ENCODE measurements at places on chromosomes 12 and 14.
A peak's percentile ranks its signal among the peaks of the same experiment; 100 is the strongest.

- no peak for DNase-seq
Observed at GRCh38 chr12:75556311-75556899, 45.0 kb upstream of the KRR1 start.

DNA sequence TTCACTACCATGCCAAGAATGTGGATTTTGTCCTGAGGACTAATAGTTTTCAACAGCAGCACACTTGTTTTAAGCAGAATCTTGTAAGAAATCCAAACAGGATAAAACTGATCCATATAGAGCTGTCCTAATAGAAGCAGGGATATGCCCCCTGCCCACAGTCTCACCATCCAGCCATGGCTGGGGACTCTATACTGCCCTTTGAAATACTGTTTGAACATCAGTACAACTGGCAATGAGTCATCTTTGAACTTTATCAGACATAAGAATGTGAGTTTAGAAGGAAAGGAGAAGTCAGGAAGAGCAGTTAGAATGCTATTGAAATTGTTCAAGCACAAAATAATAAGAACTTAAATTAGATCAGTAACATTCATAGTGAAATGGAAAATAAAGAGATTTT, 3.8 kb upstream of the C12orf42 start:
- no peak for DNase-seq

DNA sequence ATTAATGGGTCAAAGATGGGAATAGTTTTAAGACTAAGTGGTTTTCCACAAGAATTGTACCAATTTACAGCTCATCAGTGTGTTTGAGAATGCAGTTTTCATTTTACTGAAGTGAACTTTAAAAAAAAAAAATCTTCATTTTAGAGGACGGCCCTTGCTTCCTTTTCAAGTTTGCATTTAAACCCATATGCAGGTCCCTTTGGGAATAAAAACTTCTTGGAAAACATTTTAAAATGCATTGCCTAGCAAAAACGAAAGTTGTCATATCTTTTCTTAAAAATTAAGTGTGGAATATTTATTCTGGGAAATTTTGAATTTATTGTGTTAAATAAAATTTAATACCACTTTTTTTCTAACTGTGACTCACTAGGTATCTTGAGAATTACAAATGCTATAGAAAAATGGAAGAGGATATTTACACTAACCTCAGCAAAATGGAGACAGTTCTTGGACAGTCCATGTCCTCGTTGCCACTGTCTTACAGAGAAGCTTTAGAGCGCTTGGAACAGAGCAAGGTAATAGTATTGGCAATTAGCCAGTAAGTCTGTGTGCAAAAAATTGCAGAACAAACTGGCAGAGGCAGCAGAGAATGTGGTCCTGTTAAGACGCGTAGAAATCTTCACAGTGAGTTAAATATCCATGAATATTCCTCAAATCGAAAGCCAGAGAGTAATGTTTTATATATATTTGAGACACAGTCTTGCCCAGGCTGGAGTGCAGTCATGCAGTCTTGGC, 209.7 kb downstream of the SYNE2 start:
- DNase-seq, result no peak

DNA sequence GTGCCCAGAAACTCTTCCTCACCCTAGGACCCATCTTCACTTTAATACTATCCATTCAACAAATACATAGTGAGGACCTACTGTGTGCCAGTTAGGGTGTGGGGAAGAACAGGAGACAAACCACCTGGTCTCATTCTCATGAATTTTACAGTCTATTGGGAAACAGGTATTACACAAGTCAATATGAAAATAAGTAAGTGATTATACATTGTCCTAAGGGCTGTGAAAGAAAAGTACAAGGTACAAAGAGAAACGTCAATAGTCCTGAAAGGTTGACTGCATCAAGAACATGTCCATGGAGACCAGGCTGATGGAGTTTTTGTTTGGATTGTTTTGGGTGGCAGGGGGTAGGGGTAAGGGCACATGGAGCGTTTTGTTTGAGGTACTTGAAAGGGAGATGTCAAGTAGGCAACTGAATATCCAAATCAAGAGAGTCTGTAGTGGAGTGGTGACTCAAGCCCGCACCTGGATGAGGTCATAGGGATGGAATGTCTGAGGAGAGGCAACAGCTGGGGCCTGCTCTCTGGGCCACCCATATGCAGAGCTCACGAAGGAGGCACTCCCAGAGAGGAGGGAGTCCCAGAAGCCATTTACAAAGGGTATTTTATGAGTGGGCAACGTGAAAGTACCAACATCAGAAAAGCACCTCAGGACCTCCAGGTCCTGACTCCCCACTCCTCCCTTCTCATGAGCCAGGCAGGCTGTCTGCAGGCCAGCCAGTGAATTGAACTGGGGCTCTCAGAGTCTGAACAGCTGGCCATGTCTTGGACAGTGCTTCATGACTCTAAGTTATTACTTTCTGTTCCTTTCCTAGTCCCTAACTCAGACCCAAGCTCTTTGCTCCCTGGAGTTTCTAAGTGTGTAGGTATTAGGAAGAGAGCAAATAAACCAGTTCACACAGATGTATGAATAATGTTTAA, 272.0 kb downstream of the ZFP36L1 start:
- DNase-seq, result no peak

DNA sequence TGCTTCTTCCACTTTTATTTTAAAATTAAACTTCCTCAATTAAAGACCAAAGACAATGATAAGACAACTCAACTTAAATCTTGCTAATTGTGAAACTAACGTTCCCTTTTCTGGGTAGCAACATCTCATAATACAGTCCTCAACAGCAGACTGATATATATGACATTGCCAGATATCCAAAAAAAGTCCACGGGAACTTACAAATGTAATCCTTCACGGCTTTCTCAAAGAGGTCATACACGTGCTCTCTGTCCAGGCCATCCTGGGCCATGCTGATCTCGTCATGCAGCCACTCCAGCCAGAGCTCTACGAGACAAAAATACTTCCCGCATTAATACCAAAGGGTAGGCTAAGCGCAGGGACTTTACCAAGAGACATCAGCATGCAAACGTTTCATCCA, 13.3 kb downstream of the SART3 start:
- DNase-seq, result no peak

- no peak for DNase-seq
Observed at GRCh38 chr12:51378749-51379148, 12.5 kb downstream of the GALNT6 start.

GRCh38 chr12:68031174-68031573, 41.9 kb downstream of the IFNG-AS1 start:
- no peak for DNase-seq

DNA sequence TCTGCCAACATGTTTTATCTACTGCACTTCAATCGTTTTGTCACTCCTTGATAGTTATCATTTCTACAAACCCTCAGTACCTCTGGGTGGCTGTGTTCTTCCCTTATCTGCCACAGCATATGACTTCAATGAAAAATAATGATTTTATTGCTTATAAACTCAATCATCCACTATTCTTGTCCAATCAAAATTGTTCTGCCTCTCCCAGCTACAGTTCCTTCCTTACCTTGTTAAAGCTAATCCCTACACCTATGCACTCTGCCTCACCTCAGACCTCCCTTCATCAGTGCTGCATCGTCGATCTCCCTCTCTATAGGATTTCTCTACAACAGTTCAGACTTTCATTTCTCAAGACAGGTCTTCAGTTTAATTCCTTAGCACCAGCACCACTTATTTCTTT, 58.8 kb downstream of the ERGIC2 start:
- no peak for DNase-seq

DNA sequence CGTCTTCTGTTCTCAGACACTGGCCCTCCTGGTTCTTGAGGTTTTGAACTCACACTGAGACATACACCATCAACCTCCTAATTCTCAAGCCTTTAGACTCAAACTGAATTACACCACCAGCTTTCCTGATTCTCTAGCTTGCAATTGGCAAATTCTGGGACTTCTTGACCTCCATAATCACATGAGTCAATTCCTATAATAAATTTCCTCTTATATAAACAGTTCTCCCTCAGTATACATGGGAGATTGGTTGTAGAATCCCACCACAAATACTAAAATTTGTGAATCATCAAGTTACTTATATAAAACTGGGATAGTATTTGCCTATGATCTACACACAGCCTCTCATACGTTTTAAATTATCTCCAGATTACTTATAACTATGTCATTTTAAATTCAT, 162.2 kb downstream of the DIO2 start:
- no peak for DNase-seq

DNA sequence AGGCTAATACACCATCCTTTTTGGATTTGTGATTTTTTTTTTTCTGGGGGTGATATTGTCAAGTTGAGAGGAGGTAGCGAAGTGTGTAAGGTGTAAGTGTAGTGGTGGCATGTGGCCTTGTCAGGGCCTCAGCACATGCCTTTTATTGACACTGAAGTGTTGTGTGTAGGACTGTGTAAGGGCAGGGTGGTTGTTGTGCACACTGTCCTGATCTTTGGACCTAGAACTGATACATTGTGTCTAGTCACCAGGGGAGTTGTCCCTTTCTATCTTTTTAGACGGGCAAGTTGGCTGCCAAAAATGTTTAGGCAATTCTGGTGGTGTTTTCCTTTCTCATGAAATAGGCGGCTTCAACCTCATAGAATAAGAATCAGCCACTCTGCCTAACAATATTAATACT, 244.0 kb downstream of the NRXN3 start:
- no peak for DNase-seq

GRCh38 chr14:26594148-26594547, 3.7 kb downstream of the NOVA1 start:
- no peak for DNase-seq

- no peak for DNase-seq
Observed at GRCh38 chr12:76976777-76977382, 88.5 kb downstream of the E2F7 start.

DNA sequence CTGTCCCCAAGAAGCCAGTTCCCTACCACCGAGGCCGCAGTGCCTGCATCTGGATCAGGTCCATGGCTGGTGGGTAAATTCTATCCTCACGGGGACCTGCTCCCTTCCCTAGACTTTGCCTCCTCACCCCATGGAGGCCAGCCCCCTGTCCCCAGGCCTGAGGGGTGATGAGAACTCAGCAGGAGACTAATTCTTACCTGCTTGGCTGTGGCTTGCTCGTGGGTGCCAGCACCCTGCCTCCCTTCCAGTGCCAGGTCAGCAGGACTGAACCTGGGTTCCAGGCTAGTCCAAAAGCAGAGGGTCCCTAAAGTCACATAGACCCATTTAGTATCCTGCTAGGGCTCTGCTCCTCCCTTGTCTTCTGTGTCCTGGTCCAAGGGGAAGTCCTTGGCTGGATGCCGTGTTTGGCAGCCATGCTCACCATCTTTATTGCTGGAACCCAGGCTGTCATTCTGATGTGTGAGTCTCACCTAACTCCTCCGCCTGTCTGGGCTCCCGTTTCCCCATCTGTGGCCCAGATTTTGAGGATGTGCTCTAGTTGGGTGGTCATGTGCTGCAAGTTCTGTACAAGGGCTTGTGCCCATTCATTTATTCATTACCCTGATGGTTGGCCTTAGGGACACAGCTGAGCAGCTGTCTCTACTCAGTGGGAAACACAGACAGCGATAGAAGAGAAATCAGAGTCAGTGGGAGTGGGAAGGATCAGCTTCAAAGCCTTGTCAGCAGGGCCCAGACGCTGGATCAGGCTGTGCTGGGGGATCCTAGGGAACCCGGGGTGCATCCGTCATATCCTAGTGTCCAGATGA, 949 bp downstream of the PLBD2 start:
- DNase-seq, result peak; percentile 12

GRCh38 chr14:74508292-74508731, 14.7 kb downstream of the ISCA2 start:
- DNase-seq, result no peak

GRCh38 chr14:59772233-59772632, 98.3 kb downstream of the RTN1 start:
- no peak for DNase-seq

GRCh38 chr12:46382408-46382963, 9.9 kb upstream of the SLC38A2 start:
- DNase-seq, result no peak

- DNase-seq, result no peak
Observed at GRCh38 chr12:98253207-98254037, 262.0 kb upstream of the TMPO start.

DNA sequence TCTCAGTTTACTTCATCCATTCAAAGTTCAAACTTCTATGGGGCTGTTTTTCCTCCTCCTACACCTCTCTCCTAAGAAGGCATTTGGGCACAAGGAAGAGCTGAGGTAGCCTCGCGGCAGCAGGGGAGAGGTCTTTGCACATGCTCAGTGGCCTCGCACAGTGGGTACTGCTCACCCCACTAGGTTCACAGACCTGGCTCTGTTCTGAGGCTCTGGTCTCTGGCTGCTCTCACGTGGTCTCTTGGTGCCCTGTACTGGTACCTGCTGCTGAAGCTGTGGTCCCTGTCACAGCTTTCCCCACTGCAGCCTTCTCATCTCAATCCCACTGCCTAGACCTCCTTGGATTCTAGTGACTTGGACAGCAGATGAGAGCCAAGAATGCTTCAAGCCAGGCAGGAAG, 134.7 kb upstream of the CRY1 start:
- DNase-seq, result no peak

DNA sequence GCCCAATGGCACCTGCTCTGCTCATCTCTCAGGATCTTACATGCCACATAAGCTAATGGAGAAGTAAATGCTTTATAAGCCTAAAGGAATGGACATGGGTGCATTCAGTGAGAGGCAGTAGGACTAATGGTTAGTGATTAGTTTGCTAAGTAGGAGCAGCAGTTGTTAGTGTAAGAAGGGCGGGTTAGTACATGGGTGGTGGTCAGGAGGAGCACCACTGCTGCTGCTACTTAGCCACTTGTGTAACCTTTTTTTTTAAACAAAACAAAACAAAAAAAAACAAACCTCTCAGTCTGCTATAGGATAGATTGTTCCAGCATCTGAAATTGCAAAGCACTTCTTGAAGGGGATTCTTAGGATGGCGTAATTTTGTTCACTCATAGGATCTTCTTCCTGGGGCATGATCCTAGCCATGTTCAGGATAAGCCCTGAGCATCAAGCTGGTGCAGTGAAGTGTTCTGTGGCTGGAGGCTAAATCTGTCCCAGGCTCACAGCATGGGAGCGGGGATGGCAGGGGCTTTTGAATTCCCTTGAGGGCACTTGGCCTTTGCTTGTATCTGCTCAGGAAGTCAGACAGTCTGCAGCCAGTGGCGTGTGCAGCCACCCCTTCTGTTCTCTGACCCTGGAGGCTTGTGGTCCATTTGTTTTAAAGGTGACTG, 63.6 kb downstream of the CHST11 start:
- DNase-seq, result no peak

DNA sequence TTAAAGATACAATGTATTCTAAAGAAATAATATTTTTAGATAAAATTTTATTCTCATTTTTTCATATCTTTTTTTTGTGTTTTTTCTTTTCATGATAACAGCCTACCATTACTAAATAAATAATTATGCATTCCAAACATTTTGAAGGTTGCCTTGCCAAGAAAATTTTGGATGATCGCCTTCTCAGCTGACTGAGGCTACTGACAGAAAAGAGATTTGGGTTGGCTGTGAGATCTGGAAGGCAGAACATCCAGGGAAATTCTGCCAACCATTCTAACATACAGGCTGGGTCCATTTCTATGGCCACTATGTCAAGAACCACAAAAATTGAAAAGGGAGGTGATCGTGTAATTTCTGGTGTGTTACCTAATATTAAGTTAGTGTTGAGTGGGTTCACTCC, 48.1 kb downstream of the GALNT8 start:
- no peak for DNase-seq

All from CD8-positive, alpha-beta T cell (primary cell).